Fibroblast of skin of back (primary cell): ENCODE measurements at places on chromosomes 1 and 21.
A peak's percentile ranks its signal among the peaks of the same experiment; 100 is the strongest.

- peak; percentile 49 for DNase-seq
Measured at GRCh38 chr1:236608930-236609726, 4.8 kb upstream of the HEATR1 start.

GRCh38 chr1:65341381-65341780 lies 32.0 kb downstream of the DNAJC6 start:
- DNase-seq, result no peak

GRCh38 chr1:34115233-34115632 lies 49.8 kb downstream of the CSMD2 start:
- DNase-seq, result peak; percentile 29

DNA sequence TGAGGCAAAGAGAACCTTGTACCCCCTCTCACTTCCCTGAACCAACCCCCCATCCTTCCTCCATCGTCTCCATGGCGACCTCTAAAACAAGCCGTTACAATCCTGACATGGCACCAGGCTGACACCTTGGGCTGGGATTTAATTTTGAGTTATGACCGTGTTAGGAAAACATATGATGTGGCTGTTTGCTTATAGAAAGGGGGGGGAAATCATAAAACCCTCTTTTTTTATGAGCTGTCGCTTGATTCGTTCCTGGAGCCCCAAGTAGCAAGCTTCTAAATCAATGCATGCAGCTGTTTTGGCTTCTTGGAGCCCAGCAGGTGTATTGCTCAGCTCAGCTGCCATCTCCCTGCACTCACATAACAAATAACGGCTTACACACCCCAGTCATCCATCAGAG lies 301.2 kb upstream of the SPAG17 start:
- no peak for DNase-seq

- peak; percentile 58 for DNase-seq
Measured at GRCh38 chr21:36297938-36298572, 21.9 kb upstream of the MORC3 start.

GRCh38 chr1:183806675-183807074 lies 1.8 kb downstream of the RGL1 start:
- DNase-seq, result no peak

DNA sequence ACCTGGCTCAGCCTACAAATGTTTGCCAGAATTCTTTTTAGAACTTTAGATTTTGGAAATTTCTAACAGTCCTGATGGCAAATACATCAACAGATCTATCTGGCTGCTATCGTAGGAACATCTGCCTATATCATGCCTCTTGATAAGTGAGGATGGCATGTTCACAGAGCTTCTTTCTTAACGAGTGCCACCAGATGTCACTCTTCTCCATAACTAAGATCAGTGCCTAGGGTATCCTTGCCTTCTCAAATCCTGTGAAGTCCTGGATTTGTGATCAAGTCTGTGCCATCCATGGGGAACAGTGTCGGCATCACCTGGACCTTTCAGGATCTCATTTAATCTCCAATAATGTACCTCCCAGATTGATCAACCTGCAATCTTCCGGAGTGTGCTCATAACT lies 36.5 kb upstream of the CD5L start:
- DNase-seq, result peak; percentile 43

DNA sequence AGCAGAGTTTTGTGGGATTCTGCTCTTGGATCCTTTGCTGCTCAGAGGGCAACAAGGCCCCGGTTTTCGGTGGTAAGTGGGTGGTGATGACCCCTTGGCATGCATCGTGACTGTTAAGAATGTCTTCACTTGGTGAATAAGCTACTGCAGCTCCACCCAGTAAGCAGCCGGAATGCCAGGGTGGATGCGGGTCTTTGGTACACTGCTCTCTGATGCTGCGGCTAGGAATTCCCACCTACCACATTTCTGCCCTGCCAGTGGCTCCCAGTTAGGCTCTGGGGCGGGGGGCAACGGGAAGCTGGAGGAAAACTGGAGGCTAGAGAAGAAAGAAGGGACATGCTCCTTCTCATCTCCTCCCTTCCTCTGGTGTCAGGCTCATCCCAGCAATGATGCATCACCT lies 180.4 kb upstream of the GALNT2 start:
- no peak for DNase-seq

DNA sequence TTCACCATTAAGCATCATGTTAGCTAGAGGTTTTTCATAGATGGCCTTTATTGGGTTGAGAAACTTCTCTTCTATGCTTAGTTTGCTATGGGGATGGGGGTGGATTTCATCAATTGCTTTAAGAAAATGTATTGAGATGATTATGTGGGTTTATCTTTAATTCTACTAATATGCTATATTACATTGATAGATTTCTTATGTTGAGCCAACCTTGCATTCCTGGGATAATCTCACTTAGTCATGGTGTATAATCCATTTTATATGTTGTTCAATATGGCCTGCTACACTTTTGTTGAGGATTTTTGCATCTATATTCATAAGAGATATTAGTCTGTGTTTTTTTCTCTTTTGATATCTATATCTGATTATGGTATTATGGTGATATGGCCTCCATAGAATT lies 70.7 kb downstream of the MAP3K7CL start:
- DNase-seq, result no peak

- no peak for DNase-seq
Measured at GRCh38 chr1:206975306-206975705, 5.0 kb upstream of the FCAMR start.

DNA sequence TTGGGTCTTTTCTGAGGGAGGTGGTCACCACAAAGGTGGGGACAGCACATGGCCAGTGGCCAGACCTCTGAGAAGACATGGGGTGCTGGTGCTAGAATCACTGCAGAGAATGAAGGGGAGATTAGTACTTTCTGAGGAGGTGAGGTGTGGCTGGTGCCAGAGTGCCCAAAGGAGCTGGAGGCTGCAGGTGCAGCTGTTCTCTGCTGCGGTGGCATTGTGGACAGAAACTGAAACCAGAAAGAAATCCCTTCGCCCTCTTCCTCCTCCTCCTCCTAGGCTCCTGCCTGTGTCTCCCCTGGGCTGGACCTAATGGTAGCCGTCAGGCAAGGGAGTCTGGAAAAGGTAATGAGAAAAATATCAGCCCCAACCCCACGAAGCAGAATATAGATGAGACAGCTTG lies 261.7 kb downstream of the TM2D1 start:
- no peak for DNase-seq

GRCh38 chr1:12100071-12100470 lies 37.0 kb downstream of the TNFRSF8 start:
- DNase-seq, result no peak

DNA sequence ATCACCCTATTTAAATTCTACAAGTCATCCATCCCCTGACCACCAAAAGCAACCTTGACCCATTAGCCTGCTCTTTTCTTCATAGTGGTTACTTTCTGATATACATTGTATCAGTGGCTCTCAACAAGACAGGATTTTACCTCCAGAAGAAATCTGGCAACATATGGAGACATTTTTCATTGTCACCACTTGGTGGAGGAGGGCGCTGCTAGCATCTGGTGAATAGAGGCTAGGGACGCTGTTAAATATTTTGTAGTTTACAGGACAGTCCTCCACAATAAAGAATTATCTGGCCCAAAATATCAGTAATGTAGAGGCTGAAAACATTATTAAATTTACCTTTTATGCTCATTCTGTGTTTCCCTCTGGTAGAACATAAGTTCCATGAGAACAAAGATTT lies 6.1 kb downstream of the HSPA13 start:
- DNase-seq, result no peak

- DNase-seq, result no peak
Measured at GRCh38 chr1:203170625-203171330, 4.8 kb downstream of the MYBPH start.

GRCh38 chr1:112450773-112451172 lies 54.8 kb downstream of the CTTNBP2NL start:
- DNase-seq, result no peak

- peak; percentile 23 for DNase-seq
Measured at GRCh38 chr1:96596226-96596922, 125.2 kb upstream of the PTBP2 start.

- DNase-seq, result no peak
Measured at GRCh38 chr1:227316456-227316855, 1.8 kb downstream of the CDC42BPA start.

DNA sequence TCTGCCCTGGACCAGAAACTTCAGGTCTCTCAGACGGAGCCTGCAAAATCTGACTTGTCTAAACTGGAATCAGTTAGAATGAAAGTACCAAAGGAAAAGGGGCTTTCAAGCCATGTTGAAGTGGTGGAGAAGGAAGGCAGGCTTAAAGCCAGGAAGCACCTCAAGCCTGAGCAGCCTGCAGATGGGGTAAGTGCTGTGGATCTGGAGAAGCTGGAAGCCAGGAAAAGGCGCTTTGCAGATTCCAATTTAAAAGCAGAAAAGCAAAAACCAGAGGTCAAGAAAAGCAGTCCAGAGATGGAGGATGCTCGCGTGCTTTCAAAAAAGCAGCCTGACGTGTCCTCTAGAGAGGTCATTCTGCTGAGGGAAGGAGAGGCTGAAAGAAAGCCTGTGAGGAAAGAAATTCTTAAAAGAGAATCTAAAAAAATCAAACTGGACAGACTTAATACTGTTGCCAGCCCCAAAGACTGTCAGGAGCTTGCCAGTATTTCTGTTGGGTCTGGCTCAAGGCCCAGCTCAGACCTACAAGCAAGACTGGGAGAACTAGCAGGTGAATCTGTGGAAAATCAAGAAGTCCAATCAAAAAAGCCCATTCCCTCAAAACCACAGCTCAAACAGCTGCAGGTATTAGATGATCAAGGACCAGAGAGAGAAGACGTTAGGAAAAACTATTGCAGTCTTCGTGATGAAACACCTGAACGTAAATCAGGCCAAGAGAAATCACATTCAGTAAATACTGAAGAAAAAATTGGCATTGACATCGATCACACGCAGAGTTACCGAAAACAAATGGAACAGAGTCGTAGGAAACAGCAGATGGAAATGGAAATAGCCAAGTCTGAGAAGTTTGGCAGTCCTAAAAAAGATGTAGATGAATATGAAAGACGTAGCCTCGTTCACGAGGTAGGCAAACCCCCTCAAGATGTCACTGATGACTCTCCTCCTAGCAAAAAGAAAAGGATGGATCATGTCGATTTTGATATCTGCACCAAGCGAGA lies 46.6 kb downstream of the ZBTB17 start:
- DNase-seq, result no peak

DNA sequence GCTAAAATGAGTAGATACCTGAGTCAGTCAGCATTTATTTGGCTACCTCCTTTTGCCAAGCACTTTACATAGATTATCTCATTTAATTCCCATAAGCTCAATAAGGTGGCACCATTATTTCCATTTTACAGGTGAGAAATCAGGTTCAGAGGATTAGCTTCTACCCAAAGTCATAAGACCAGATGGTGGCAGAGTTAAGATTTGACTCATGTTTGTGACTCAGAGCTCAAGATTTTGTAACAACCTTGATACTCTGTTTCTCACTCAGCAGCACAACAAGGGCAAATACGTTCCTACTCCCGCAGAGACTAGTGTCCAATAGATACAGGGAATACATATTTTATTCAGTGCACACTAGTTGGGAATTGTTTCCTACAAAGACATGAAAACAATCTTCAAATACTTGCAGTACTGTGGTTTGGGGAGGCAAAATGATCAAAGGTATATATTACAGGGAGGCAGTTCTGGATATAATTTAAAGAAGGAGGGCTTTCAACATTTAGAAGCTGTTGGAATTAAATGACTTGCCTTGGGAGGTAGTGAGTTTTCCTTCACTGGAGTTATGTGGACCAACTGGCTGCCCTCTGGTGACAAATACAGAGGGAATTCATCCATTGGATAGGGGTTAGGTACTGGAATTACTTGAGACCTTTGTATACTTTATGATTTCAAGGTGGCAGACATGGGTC lies 3.6 kb downstream of the LEPR start:
- DNase-seq, result peak; percentile 89

DNA sequence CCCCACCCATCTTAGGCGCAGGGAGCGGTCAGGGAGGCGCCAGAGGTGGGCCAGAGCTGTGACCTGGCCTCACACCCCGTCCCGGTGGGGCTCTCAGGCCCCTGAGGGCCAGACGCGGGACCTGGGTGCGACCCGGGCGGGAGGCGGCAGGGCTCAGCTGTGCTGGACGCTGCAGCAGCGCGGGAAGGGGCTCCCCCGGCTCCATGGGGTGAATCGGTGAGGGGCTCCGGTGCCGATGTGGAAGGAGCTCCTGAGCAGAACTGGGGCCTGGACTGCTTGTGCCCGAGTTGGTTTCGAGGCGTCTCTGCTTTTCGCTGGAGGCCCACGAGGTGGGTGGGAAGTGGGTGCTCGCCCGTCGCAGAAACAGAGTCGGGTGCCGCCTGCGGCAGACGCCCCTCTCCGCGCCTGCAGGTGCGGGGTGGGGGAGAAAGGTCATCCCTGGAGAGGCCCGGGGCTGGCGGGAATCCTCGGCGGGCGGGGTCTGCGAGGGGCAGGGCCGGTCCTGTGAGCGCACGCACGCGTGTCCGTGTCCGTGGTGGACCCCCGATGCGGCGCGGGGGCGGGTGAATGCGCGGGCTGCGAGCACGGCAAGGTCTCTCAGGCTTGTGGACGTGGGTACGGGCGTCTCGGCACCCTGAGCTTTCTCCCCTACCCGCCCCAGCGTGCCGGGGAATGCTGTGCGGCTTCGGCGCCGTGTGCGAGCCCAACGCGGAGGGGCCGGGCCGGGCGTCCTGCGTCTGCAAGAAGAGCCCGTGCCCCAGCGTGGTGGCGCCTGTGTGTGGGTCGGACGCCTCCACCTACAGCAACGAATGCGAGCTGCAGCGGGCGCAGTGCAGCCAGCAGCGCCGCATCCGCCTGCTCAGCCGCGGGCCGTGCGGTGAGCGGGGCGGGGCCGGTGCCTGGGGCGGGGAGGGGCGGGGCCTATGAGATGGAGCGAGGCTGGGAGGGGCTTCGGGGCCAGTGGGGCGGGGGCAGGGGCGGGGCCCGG lies 20.4 kb downstream of the AGRN start:
- peak; percentile 85 for DNase-seq

DNA sequence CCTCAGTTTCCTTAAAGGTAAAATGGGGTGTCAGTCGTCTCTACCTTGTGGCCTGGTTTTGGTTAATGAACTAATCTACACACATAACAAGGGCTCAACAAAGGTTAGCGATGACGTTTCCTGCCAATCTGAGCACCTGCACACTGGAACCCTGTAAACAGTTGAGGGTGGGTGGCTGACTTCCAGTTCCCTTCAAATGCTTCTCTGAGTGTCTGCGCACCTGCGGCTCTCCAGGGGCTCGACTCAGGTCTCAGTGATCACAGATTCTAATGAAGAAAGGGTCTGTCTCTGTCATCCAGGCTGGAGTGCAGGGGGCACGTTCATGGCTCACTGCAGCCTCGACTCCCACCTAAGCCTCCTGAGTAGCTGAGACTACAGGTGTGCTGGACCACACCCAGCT lies 3.3 kb upstream of the AGPAT3 start:
- DNase-seq, result no peak

- no peak for DNase-seq
Measured at GRCh38 chr1:212838145-212838544, 9.3 kb downstream of the SPATA45 start.
